ENCODE measurements at places on chromosomes 7 and 10. TPM values are rescaled to one million over a fixed set of nuclear protein-coding genes. Genes with fewer than 3 reads are reported as not detected.

The PPP1R17 gene
- total RNA-seq: not detected

The CLCN1 gene
- total RNA-seq: not detected

The PRF1 gene
- not detected for total RNA-seq

The ADIRF gene
- total RNA-seq: 21.6 TPM

The ZSCAN21 gene
- total RNA-seq: 6.8 TPM

The ERCC6 gene
- 46.0 TPM for total RNA-seq

The CLDN4 gene
- total RNA-seq: under 0.01 TPM

The KEL gene
- under 0.01 TPM for total RNA-seq

The IL2RA gene
- total RNA-seq: not detected

The FAM25C gene
- total RNA-seq: not detected

The PPRC1 gene
- 14.0 TPM for total RNA-seq

The MGAM2 gene
- under 0.01 TPM for total RNA-seq

The SLC35B4 gene
- total RNA-seq: 19.4 TPM

The GRID2IP gene
- total RNA-seq: under 0.01 TPM

The ADRA2A gene
- 0.18 TPM for total RNA-seq

The FAM237B gene
- total RNA-seq: not detected

The GPRIN2 gene
- not detected for total RNA-seq

The CHAT gene
- total RNA-seq: not detected

The ABCC2 gene
- 1.0 TPM for total RNA-seq

The FOXK1 gene
- 24.7 TPM for total RNA-seq

The CNPY1 gene
- total RNA-seq: not detected
